ENCODE measurements at places on chromosomes 16 and 17.

DNA sequence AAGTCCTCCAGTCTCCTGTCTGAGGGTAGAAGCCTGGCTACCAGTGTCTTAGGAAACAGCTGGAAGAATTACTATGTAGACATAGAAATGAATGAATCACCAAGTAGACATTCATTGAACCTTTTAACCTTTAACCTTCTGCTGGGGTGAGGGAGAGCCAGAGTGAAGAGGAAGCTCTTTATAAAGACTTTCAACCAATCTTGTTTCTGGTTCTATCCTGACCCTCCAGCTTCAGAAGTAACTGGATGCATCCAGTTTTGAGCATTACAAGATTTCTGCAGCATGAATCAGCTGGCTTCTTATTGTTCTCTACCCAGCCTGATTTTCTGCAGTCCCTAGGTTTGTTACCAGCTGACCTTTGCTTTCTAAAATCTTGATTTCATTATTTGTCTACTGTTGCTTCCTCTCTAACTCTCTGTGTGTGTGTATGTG, 8.5 kb downstream of the TEKT1 start:
- no peak for DNase-seq

DNA sequence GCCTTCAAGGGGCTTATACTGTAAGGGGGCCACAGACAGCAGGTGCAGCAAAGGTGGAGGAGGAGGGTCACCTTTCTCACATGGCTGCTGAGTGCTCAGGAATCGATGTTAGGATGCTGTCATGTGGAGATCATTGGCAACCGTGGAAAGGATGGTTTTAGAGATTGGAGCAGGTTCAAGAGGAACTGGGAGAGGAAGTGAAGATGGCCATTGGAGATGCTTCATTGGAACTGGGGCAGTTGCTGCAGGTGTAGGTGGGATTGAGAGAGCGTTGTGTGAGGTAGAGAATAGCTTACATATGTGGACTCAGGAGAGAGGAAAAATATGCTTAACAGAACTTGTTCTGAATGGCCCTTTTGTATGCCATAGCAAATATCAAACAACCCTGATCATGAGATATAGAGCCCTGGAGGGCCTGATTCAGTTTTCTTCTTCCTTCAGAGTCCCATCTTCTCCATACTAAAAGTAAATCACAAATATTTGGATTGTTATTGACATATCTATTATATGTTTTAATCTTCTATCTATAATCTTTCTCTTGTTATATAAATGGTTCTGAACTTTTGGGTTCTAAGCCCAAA, 40.8 kb downstream of the LDHD start:
- no peak for DNase-seq

DNA sequence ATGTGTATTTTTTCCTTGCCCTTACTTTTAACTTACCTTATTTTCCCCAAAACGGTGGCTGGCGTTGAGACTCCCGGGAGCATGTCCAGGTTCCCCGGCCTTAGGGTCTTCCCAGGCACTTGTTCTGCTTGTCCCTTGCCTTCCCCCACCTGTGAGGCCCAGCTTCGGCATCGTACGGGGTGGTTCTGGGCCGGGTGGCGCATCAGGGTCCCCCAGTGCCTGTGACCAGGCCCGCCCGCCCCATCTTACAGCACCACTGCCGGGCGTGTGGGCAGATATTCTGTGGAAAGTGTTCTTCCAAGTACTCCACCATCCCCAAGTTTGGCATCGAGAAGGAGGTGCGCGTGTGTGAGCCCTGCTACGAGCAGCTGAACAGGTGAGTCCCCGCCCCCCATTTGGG, 7.4 kb downstream of the HGS start:
- DNase-seq, result no peak

- DNase-seq, result no peak
These were observed 802.5 kb upstream of the EEF2KMT start for GRCh38 chr16:5900046-5900445.

GRCh38 chr16:22225060-22225459, 19.0 kb downstream of the EEF2K start:
- no peak for DNase-seq

- no peak for DNase-seq
These were observed 238.7 kb upstream of the CIBAR2 start for GRCh38 chr16:85350973-85351372.

GRCh38 chr17:59892251-59892923, 356 bp downstream of the TUBD1 start:
- DNase-seq, result no peak

DNA sequence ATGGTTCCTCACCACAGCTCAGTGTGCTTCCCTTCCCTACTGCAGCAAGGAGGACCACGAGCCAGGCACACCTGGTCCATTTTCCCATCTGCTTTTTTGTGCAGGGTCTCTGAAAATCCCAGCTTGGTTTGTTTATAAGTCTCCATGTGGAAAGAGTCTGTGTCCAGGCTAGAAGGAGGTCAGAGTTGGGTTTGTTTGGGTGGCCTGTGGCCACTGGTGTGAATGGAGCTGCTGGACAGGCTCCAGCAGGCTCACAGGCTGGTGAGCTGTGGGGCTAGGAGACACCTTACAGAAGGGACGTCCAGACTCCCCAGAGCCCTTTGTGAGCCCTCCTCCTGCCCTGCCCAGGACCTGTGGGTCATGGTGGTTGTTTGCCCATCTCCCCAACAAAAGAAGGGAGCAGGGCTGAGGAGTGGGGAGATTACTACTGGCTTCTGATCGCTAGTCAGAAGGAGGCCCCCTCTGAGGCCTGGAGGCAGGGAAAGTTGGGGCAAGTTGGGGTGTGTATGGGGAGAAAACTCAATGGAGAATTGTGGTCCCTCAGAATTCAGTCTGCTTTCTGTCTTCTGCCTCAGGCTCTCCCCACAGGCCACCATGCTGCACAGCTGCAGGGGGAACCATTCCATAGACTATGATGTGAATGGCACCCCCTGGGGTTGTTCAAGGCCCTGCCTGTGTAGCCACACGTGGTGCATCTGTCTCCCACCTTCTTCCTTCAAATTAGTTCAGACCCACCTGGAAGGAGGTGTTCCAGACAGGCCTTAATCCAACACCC, 4.1 kb downstream of the RARA start:
- no peak for DNase-seq

- no peak for DNase-seq
These were observed 98.6 kb downstream of the GNAO1 start for GRCh38 chr16:56289862-56290261.

GRCh38 chr16:20791923-20792612, 14.2 kb downstream of the ERI2 start:
- no peak for DNase-seq

- no peak for DNase-seq
These were observed 2.9 kb upstream of the CRYBA1 start for GRCh38 chr17:29243792-29244191.

GRCh38 chr17:30600060-30600829, 123.0 kb downstream of the GOSR1 start:
- no peak for DNase-seq

DNA sequence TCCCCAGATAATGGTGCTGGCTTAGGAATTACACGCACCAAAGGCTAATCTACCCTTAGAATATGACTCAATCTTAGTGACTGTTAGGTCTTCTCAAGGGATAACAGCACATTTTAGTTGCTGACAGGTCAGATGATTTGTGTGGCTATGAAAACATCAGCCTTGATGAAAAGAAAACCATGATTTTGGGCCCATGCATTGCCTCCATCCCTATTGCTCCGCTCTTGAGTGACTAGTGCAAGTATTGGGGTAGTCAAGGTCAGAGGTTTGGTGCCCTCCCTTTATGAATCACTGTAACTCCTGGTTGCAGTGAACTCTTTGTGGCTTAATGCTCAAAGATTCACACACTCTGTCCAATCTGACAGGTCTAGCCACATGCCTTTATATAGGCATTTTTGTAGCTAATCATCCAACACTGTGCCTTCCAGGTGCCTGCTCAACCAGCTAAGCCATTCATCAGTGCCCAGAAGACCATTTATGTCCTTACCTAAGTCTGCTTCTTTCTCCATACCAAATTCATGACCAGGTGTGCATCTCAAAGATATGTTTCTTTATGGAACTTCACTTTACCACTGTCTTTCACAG, 251.6 kb downstream of the KCNJ2 start:
- no peak for DNase-seq

- DNase-seq, result no peak
These were observed 415.1 kb downstream of the NPIPA8 start for GRCh38 chr16:17921357-17921978.

DNA sequence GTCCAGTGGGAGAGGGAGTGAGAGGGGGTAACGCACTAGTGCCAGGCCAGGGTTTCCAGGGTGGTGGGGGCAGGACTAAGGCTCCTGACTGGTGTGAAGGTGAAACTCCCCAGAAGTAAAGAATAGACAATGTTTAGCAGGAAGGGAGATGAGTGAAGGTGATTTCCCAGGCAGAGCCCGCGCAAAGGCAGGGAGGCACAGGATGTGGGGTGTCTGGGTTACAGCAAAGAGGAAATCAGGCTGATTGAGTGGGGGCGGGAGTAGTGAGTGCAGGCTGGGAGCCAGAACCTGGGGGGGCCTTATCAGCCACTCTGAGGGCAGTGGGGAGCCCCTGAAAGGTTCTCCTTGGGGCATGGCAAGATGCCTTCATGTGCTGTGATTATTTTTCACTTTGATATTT, 167.5 kb downstream of the UTP18 start:
- DNase-seq, result no peak

DNA sequence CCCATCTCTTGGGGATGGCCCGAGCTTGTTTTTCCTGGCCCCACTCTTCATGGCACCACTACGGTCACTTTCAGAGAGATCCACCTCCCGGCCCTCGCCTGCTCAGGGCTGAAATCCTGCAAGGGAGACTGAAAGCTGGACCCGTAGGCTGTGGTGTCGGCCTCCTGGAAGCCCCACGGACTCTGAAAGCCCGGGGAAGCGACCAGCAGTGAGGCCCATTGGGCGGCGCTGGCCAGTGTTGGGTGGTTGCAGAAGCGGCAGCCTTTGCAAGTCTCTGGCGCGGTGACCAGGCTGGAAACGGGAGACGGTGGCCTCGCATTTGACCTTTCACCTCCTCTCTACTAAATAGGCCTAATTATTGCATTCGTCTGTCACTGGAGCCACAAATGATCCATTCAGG, 186.0 kb upstream of the FOXF1 start:
- DNase-seq, result no peak

- DNase-seq, result no peak
These were observed 16.4 kb downstream of the GRIN2C start for GRCh38 chr17:74843352-74843627.

GRCh38 chr17:35094902-35095301, 24.8 kb downstream of the RAD51D start:
- DNase-seq, result no peak

- DNase-seq, result no peak
These were observed 75.0 kb upstream of the WSB1 start for GRCh38 chr17:27218719-27219488.

DNA sequence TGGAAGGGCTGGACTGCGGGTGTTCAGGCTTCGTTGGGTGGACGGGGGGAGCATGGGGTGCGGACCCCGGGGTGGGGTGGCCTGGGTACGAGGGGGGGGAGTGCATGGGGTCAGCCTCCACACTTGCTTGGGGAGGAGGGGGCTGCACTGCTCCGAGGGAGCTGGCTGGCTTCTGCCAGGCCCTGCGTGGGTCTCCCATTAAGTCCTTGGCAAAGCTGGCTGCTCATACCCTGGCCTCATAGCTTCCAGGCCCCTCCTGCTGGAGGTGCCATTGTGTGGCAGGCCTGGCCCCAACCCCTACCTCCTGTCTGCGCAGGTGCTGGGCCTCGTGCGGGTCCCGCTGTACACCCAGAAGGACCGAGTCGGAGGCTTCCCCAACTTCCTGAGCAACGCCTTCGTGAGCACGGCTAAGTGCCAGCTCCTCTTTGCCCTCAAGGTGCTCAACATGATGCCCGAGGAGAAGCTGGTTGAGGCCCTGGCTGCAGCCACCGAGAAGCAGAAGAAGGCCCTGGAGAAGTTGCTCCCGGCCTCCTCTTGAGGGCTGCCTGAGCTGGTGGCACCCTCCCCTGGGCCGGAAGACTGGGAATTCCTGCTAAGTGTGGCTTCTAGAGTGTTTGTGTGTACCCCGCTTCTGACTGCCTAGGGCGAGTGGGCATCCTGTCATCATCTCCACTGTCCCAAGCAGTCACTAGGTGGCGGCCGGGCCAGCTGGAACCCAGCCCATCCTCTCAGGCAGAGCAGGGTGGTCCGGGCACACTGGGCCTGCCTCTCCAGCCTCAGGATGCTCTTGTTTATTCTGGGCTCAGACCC, 1.5 kb downstream of the NUDT16L1 start:
- no peak for DNase-seq

DNA sequence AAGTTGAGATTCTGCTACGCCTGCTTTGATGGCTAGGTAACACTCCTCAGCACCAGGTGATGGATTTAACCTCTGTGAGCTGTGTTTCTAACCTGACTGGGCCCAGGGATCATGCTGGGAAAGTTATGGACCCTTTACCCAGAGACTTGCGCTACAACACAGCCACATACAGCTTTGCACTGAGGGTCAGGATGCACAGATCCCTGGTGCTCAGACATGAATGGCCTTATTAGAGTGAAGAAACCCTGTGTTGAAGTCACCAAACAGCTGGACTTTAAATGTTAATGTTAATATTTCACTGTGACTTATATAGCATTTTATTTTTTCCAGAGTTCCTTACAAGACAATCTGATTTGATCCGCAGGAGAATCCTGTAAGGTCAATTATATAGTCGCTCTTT, 114.3 kb downstream of the MSI2 start:
- no peak for DNase-seq

GRCh38 chr16:23229714-23230113, 47.2 kb downstream of the SCNN1G start:
- DNase-seq, result no peak

GRCh38 chr16:71540-72401, 660 bp downstream of the RHBDF1 start:
- no peak for DNase-seq

- no peak for DNase-seq
These were observed 58.8 kb downstream of the RPTOR start for GRCh38 chr17:80603396-80603795.

DNA sequence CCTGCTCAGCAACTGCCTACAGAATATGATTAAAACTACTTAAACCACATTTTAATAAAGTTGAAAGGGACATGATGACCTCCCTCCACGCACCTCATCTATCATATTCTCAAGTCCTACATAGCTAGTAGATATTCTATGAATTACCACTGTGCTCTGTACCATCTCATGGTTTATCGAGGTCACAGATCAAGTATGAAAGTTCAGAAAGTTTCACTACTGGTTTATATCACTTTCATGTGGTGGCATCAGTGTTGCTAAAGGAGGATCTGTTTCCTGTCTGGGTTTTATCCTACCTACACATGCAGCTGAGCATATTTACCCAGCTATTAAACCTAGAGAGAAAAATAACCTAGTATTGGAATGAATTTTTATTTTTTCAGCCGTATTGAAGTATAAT, 214.9 kb upstream of the MON1B start:
- DNase-seq, result no peak

GRCh38 chr16:80887062-80887461, 82.7 kb upstream of the CDYL2 start:
- DNase-seq, result no peak

DNA sequence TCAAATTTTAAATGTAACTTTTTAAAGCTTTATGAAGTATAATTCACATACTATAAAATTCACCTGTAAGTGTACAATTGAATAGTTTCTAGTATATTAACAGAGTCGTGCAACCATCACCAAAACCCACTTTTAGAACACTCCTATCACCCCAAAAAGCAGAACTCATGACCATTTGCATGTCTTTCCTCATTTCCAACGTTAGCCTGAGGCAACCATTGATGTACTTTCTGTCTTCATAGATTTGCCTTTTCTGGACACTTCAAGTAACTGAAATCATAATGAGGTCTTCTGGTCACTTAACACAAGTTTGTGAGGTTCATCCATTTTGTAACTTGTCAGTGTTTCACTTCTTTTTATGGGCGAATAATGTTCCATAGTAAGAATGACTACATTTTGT, 33.2 kb downstream of the METTL16 start:
- DNase-seq, result no peak
